ENCODE measurements at places on chromosomes 5 and 9.

- DNase-seq: no peak
Observed at GRCh38 chr5:63820577-63820976, 141.7 kb downstream of the HTR1A start.

- DNase-seq: no peak
Observed at GRCh38 chr5:125894383-125894782, 528.8 kb upstream of the GRAMD2B start.

DNA sequence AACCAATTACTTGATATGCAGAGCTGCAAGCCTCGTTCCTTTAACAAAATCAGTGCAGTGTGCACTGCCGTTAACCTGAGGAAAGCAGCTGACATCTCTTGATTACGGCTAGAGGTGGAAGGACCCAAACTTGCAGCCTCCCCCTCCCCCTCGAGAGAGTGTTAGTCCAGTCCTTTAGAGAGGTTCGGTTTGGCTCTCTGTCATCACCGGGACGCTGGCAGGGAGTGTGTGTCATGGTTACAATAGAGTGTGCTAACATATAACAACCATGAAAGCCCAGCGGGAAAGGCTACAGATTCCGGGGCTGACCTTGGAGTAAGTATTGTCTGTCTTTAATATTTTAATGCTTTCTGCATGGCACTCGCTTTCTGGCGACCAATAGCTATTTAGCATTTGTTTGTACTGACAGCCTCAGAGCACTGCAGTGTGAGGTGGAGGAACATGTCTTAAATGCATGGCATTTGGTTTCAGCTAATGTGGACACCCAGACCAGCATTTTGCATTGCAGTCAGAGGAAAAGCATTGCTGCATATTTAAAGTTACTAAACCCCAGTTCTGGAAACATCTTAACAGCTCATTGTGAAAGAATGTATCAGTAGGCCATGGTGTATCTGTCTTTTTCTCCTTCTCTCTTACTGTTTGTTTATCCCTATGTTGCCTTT is 237.5 kb downstream of the CD180 start:
- no peak for DNase-seq

DNA sequence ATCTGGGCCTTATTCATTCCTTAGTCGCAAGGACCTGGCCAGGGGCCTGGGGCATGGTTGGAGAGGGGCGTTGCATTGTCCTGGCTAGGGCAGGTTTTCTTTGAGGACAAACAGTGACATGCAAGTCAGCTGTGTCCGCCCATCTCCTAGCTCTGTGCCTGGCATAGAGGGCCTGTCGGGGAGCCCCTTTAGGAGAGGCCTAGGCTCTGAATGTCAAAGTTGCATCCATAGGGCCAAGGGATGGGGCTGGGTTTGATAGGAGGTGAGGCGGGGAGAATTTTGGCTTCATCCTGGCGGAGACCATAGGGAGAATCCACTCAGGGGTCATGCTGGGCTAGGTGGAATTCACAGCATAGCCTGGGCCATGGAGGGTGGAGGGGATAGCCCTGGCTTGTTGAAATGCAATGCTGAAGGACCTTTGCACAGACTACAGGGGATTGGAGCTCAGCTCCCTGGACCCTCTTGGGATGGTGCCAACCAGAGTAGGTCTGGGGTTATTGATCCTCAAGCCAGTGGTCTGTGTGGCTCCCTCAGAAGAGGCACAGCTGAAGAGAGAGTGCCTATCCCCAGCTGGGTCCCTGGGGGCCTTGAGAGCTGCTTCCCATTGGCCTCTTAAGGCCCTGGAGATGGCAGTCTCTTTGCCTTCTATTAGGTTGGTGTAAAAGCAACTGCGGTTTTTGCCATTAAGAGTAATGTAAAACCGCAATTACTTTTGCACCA is 104.0 kb downstream of the RGS3 start:
- no peak for DNase-seq

DNA sequence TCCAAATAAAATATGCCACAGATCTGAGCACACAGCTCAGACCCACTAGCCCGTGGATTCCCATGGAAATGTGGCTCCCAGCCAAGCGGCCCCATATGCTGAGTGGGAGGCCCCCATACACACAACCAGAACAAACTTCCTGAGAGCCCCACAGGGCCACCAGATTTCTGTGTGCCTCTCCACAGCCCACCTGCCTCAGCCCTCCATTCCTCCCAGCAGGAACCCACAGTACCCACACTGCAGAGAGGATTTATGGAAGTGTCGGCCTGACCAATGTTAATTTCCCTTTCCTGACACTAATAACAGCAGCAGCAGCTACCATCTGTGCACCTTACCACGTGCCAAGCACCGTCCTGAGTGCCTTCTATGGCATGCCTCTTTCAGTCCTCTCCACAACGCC is 99.3 kb upstream of the SPOCK1 start:
- DNase-seq: peak; percentile 49

GRCh38 chr5:159257629-159258283 is 5.3 kb upstream of the UBLCP1 start:
- no peak for DNase-seq

DNA sequence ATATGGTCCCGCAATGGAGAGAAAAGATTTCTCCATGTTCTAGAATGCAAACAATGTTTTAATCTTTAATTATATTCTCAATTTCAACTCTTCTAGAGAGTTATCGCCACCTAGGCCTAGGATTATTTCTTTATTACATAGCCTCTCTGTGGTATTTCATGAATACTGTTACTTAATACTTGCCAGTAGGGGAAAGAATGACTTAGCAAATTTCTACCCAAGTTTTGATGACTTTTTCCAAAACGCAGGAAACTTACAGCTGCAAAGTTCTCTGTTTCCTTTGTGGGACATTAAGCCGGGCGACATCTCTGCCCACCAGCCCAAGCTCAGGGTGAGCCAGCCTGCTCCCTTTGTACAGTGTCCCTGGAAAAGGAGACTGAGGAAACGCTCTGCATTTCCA is 73.8 kb downstream of the MED27 start:
- no peak for DNase-seq

DNA sequence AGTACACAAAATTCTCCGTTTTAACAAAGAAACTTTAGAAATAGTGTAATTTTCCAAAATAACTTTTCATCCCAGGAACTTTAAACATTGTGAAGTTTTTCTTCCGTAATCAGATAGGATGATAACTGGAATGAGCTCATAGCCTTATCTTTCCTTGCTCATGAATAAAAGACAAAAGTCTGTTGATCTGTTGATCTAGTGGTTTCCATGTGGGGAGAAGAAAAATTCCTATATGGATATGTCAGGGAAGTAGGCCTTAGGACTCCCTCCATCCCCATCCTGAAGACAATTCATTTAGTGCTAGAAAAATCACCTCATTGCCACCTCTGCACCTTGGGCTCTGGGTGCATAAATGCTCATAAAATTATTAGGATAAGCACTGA is 266.6 kb downstream of the SMARCA2 start:
- no peak for DNase-seq

GRCh38 chr5:74252044-74252443 is 388.5 kb downstream of the ENC1 start:
- DNase-seq: no peak

DNA sequence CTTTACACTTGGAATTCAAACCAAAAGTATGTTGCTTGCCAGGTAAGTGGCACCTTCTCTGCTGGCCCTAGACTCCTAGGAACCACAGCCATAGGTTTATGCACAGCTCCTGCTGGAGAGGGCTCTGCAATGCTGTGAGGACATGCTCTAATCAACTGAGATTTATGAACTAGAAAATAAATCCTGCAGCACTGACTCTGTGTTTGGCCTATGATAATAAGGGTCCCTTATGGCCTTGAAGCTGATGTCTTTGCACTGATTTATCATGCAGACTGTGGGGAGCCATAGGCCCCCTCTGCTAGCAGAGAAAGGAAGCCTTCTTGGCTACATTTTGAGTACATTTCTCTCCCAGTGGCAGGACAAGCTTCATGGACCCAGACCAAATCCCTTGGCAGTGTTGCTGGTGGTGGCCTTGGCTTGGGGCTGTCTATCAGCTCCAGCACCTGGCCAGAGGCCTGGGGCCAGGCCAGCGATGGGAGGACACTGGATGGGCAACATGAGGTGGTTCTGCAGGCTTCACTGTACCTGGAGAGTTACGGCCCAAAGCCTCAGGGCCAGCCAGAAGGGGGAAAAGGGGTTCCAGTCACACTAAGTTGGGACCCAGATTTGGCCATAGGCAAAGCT is 178.0 kb downstream of the SEMA6A start:
- DNase-seq: no peak

DNA sequence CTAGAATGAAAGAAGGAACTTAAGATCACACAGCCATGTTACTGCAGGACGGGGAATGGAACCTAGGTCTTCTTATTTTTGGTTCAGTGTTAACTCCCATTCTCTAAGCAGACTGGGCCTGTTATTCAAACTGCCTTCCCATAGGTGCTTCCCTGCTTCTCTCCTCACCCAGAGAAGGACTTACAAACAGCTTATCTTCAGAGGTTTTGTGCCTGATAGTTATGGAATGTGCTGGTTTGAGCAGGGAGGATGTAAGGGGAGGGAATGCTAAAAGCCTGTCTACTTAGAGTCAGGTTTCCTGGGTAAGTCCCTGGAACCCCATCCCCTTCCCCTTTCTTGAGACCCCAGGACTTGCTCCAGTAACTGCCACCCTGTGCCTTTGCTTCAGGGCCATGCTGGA is 4.2 kb upstream of the PSMD5 start:
- no peak for DNase-seq

DNA sequence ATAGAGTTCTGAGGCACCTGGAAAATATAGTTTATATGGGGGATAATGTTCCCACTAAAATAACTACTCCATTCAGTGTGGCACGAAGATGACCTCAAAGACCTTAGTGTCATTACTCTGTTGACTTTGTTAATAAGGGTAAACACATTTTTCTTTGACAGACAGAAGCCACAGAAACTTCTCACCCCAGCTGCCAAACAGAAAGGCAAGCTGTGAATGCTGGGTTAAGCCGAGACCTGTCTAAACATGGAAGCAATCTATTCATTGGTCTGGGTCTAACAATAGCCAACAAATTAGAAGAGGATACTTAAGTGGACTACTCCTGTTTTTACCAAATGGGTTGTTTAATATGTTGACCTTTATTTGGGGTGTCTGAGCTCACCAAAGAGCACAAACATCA is 171.4 kb downstream of the TLE1 start:
- DNase-seq: no peak
